ENCODE measurements at places on chromosomes 13 and 19.

GRCh38 chr13:95924389-95924994, 128.7 kb downstream of the UGGT2 start:
- no peak for DNase-seq

- DNase-seq, result no peak
Observed at GRCh38 chr19:40469011-40469410, 2.2 kb downstream of the SPTBN4 start.

DNA sequence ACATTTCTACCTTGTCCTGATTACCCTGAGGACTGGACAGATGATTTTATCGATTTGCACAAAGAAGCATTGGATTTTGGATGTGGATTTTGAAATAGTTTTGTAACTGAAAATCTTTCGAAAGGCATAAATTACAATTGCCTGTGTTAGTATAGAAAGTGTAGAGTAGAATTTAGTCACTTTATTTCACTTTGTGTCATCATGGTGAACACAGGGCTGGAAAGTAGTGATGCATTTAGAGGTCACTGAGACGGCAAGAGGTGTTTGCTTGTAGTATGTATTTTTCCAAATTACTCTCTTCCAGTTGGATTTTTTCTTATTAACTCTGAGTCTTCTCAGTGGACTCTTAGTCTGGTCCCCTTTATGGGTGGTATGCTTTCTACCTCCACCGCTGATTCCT, 326.0 kb downstream of the NALCN start:
- DNase-seq, result no peak

- no peak for DNase-seq
Observed at GRCh38 chr13:111640006-111640405, 319.6 kb downstream of the TEX29 start.

DNA sequence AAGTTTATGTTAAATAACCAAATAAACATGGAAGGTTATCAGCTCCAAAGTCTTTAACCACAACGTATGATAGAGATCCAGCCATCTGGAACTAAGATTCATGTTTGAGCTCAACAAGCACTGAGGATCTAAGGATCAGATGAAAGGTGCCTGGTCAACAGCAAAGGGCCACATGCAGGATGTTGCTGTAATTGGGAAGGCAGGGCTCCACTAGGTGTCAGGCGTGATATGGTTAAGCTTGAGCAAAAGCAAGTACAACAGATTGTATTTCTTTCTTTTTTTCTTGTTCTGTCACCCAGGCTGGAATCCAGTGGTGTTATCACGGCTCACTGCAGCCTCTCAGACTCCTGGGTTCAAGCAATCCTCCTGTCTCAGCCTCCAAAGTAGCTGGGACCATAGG, 12.0 kb downstream of the EBPL start:
- peak; percentile 4 for DNase-seq

DNA sequence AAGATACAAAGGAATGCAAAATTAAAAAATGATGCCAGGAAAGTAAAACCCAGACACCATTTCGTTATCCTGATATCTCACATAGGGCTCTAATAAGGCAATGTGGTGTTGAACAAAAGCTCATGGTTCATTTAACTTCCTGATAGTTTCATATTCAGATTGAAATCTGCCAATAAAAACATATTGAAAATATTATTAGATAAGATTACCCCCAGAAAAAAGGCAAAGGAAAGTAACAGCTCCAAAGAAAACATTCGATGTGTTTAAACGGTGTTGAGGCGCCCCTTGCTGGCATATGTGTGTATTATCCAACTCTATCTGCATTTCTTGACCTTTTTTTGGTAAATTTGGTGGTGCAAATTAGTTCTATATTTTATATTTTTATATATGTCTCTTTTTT, 75.9 kb downstream of the ESD start:
- peak; percentile 52 for DNase-seq

- no peak for DNase-seq
Observed at GRCh38 chr13:26991508-26992181, 180.0 kb downstream of the USP12 start.

GRCh38 chr19:12992729-12993128, 2.5 kb upstream of the NFIX start:
- DNase-seq, result no peak

GRCh38 chr19:4313847-4314490, 9.6 kb downstream of the FSD1 start:
- DNase-seq, result no peak

GRCh38 chr13:50572129-50572528, 271.4 kb downstream of the DLEU7 start:
- DNase-seq, result no peak

DNA sequence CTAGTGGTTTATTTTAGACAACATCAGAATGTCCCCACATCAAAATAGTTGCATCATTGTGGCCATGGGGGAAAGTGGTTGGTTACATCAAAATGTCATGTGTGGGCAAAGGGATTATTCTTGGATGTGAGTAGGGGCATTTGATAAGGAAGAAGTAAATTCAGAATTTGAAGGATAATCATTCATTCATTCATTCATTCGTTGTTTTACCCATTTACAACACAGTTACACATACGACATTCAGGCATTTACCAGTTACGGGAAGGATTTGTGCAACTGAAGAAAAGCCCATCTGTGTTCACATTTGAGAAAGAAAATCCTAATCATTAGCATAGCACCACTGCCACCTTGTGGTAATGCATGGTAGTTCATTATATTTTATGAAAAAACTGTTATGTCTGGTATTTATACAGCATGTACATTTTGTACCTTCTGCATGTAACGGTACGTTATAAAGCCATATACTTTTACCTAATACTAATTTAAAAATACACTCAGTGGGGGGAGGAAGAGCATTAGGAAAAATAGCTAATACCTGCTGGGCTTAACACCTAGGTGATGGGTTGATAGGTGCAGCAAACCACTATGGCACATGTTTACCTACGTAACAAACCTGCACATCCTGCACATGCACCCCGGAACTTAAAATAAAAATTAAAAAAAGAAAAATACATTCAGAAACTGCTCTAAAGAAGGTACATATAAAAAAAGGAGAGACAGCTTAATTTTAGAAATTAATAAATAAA, 62.1 kb downstream of the DGKH start:
- no peak for DNase-seq

DNA sequence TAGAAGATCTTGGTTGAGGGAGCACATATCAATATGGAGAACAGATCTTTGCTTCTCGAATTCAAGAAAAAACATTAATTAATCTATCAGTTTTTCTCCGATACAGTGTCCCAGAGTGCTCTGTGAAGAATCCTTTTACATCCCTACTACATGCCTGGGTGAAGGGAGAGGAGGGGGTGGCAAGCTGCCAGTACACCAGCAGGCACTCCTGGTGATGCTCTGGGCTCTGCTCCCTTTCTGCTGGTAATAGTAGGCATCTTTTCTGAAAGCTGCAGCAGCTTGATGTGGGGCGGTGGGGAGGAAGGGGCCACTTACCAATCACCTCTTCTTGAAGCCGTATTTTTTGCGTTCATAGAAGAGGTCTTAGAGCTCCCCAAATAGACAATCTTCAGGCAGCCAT, 30.7 kb downstream of the PBX4 start:
- DNase-seq, result no peak

- no peak for DNase-seq
Observed at GRCh38 chr19:35612224-35612558, 344 bp upstream of the HAUS5 start.

GRCh38 chr19:32880622-32881021, 11.1 kb upstream of the SLC7A9 start:
- no peak for DNase-seq

- no peak for DNase-seq
Observed at GRCh38 chr13:20387006-20387405, 138.7 kb downstream of the CRYL1 start.

GRCh38 chr13:23443878-23444277, 10.4 kb upstream of the SACS start:
- no peak for DNase-seq

DNA sequence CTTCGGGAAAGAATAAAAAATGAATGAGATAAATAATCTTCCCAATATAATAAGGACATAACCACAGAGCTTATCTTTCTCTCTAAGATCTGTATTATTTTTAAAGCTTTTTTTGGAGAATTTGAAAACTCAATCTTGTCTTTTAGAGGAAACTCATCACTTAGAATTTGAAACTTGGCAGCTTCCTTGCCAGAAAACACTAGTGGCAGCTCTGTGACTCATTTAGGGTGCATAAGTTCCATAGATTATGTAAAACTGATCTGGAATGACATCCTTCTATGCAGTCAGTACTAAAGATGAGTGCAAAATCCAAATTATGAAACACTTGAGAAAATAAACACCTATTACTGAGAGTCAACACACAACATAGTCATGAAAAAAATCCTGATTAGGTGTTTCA, 848.0 kb downstream of the DACH1 start:
- no peak for DNase-seq

DNA sequence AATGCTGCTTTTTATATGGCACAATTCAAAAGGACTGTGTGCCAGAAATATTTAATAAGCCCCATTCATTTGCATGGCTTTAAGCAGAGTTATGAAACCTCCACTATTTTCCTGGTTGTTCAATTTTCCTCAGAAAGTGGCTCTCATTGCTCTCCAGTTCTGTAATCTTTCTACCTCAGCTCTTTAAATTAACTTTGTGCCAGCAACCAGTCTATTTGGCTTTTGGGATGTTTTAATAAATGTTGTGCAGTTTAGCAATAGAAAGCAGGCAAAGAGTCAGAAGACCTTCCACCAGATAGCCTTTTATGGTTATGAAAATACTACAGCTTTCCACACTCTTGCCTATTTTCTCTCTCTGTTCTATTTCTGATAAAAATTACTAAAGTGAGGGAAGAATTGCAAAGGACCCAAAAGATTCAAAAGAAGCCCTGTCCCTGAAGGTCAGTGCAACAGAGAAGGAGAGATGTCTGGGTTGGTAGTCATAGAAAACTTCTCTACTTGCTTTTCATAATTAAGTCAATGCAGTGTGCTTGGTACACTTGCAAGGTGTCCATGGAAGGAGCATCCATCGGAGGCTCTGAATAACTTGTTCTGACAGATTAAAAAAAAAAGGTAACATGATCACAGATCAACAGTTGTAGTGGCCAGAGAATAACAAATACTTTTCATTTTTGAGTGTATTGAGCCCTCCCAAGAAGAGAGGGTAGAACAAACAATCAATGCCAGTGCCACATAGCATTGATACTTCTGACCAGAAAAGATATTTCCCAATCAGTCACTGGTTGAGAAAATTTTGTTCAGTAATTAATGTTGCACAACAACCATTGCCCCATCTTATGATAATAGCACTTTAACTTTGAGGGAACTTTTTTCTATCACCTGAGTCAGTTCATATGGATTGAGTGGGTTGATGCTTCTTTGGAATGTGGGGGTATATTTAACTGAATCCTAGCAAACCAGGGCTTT, 48.4 kb upstream of the SPRY2 start:
- DNase-seq, result no peak

GRCh38 chr13:102977471-102977870, 88.7 kb downstream of the SLC10A2 start:
- no peak for DNase-seq

DNA sequence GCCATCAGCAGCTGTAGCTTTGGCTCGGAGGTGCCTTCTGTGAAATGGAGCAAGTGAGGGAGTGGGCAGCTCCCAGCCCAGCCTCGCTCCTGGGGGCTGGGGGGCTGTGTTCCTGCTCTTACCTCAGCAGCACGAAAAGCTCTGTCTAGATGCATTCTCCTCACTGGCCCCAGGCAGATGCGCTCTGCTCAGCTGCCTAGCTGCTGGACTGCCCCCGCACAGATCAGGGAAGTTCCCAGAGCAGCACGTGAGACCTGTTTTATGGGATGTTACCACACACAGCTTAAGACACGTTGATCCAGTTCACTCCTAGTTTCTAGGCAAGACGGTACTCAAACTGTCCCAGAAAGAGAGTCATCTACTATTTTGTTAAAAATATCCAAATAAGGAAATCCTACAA, 13.6 kb downstream of the LCP1 start:
- DNase-seq, result peak; percentile 16

DNA sequence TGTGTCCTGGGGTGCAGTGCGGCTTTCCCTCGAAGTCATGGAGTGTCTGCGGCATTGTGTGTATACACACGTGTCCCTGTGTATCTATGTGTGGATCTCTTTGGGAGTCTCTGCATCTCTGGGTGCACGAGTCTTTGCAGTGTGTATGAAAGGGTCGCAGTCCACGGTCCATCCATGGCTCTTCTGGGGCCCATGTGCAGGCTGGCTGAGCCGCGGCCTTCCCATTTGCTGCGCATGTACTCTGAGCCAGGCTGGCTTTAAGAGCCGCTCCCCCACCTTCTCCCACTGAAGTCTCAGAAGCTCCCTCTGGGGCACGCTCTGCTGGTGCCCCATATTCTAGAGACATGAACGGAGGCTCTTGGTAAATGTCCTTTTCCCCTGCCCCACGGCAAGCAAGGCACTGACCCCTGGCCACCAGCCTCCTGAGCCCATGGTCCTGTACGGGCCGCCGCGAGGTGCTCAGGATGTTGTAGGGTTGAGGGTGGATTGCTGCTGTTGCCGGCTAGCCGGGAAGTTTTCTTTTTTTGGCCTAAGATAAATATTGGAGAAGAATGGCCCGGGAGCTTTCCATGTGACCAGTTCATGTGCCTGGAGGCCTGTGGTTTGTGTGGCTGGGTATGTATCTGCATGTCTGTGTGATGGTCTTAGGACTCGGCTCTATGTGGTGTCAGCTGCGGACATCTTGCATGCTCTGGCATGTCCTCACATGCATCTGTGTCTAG, 31.9 kb downstream of the PAK4 start:
- DNase-seq, result no peak

- DNase-seq, result no peak
Observed at GRCh38 chr13:22893204-22893603, 287.6 kb upstream of the SGCG start.

DNA sequence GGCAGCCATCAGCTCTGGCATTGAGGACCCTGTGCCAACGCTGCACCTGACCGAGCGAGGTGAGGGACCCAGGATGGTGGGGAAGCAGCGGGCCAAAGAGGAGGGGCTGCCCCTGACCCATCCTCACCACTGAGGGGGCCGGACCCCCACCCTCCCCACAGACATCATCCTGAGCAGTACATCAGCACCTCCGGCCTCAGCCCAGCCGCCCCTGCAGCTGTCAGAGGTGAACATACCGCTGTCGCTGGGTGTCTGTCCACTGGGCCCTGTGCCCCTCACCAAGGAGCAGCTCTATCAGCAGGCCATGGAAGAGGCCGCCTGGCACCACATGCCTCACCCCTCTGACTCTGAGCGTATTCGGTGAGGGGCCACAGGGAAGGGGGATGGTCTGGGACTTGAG, 7.3 kb downstream of the LENG1 start:
- no peak for DNase-seq

GRCh38 chr19:38705197-38706019, 38.9 kb downstream of the CAPN12 start:
- no peak for DNase-seq

DNA sequence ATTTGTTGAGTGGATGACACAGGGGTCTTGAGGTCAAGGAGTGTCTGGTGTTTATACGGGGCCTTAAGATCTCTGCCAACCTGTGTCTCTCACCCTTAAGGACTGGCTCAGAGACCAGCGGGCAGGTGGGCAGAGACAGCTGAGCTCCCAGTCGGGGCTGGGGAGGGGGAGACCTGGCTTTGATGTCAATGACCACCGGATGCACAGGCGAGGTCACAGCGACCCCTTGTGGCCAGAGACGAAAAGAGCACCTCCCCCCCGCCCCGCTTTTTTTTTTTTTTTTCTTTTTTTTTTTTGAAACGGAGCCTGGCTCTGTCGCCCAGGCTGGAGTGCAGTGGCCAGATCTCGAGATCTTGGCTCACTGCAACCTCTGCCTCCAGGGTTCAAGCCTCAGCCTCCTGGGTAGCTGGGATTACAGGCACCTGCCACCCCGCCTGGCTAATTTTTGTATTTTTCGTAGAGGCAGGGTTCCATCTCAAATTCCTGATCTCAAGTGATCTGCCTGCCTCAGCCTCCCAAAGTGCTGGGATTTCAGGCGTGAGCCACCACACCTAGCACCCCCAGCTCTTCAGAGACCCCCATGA, 12.1 kb upstream of the KLK14 start:
- no peak for DNase-seq

GRCh38 chr19:49243726-49244125, 81.3 kb downstream of the SLC6A16 start:
- no peak for DNase-seq

All from stimulated activated naive CD4-positive, alpha-beta T cell (primary cell).